ENCODE measurements at places on chromosomes 1 and 21. TPM values are rescaled to one million over a fixed set of nuclear protein-coding genes. Genes with fewer than 3 reads are reported as not detected.

The ARHGAP30 gene
- total RNA-seq: not detected

The SMIM11 gene
- total RNA-seq: 7.2 TPM

The AUNIP gene
- total RNA-seq: 19.5 TPM

The AIRE gene
- total RNA-seq: 2.7 TPM

The LCE1F gene
- not detected for total RNA-seq
